ENCODE measurements at places on chromosomes 6 and 20.

GRCh38 chr6:169622618-169623017, 79.2 kb downstream of the WDR27 start:
- DNase-seq = no peak

- no peak for DNase-seq
Observed at GRCh38 chr20:58081846-58082245, 146.6 kb downstream of the ANKRD60 start.

GRCh38 chr6:14716499-14717146, 529.2 kb upstream of the JARID2 start:
- DNase-seq = no peak

DNA sequence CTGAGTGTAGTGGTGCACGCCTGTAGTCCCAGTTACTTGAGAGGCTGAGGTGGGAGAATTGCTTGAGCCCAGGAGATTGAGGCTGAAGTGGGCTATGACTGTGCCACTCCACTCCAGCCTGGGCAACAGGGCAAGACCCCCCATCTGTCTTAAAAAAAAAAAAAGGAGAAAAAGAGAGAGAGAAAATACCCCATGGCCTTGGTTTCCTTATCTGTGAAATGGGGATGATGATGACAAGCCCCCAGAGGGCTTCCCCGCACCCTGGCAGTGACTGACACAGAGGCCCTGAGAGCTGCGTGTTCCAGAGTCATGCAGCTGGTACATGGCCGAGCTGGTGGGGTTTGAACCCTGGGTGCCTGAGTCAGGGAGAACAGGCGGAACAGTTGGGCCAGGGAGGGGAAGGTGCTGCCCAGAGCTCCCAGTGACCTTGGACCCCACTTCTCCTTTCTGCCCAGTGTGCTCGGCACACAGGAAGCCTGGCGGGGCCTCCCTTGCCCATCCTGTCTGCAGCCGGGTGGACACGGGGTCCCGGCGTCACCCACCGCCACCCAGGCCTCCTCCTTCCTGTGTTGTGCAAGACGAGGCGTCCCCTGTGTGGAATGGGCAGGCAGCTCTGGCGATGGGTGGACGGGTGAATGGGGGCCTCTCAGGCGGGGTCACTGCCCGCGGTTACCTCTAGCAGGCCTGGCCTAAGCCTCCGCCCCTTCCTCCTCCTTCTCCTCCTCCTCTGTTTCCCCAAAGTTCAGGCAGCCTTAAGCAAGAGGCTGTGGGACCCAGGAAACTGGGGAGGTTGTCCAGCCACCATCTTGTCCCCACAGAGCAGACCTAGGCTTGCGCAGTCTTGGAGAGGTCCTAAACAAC, 84.2 kb downstream of the CEBPB start:
- DNase-seq = no peak

DNA sequence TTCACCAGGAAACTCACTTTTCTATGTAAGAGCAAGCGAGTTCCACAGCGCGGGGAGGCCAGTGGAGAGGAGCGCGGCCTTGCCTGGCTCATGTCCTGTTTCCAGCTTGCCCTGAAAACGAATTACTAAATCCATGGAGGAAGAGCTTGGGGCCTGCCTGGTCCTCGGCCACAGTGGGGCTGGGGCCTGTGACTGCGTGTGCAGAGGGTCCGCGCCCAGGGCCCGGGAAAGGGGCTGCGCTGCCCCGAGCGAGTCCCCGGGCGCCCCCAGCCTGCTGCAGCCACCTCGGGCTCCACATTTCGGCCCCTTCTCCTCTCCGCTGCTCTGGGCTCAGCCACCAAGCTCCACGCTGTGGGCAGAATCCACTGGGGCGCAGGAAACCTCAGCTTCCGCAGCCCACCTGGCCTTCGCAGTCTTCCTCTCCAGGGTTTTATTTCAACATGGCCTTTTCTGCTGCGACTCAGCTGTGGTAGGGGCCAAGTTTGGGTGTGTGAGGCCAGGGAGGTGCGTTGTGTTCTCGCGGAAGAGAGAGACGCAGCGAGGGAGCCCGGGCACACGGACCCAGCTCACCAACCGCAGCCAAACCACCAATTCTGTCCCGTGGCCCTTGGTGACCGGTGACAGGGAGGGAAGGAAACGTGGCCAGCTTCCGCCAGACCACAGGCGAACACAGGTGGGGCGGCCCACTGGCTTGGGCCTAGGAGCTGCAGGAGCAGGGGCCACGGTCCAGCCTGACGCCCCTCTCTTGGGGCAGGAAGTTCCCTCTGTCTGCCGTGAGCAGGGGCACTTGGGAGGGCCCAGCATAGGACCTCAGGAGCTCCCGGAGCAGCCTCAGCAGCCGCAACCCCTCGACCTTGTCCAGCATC, 211.4 kb downstream of the ERMARD start:
- no peak for DNase-seq

- DNase-seq = no peak
Observed at GRCh38 chr6:154343473-154344308, 12.9 kb downstream of the IPCEF1 start.

DNA sequence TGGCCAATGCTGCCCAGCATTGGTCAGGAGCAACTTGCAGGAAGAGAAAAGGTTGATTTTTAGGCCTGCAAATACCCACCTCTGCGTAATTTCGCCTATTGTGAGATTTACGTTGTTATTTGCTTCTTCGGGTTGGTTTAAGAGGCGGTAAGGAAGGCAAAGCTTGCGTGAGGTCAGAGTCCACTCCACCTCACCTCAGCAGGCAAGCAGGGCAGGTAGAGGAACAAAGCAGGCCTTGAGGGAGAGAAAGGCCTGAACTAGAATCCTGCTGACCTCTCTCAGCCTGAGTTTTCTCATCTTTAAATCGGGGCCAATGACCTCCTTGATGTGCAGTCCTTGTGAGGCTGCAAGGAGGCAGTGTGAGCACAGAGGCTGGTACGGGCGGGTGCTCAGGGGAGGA, 239.1 kb downstream of the CDC5L start:
- no peak for DNase-seq

GRCh38 chr6:11427723-11428245, 109.8 kb upstream of the TMEM170B start:
- DNase-seq = no peak

DNA sequence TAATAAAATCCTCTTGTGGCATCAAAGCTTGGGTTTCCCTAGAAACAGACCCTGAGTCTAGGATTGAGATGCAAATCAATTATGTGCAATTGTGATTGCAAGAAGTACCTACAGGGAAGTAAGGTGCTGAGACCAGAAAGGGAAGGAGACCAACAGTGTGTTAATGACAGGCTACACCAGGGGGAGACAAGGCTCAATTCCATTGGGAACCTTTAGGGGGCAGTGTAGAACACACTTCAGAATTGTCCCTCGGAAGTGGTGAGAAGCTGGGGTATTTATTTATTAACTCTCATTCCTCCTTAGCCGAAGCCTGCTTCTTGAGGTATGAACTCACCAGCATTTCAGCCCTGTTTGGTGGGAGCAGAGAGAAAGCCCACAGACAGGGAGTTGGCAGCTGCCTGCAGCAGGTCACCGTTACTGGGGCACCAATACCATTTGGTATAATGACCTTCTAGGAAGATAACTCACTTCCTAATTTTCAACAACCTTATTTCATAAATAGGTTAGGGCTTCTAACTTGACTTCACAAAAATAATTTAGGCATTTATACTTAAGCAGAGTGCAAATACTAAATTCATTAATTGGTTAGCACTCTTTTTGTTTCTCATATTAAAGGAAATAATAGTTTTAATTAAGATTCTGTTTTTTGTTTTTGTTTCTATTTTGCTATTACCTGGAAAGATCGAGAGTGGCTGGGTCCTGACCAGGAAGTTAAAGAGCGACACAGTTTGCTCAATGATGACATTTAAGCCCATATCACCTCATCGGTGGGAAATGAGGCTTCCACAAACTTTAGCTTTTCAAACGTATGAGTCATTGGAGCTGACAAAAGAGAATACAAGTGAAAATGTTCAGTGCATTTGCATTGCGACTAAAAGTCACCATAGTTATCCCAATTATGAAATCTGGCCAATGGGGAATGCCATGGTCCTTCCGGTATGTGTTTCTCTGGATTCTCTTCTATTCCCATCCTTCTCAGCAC, 94.8 kb downstream of the BTBD3 start:
- DNase-seq = no peak

DNA sequence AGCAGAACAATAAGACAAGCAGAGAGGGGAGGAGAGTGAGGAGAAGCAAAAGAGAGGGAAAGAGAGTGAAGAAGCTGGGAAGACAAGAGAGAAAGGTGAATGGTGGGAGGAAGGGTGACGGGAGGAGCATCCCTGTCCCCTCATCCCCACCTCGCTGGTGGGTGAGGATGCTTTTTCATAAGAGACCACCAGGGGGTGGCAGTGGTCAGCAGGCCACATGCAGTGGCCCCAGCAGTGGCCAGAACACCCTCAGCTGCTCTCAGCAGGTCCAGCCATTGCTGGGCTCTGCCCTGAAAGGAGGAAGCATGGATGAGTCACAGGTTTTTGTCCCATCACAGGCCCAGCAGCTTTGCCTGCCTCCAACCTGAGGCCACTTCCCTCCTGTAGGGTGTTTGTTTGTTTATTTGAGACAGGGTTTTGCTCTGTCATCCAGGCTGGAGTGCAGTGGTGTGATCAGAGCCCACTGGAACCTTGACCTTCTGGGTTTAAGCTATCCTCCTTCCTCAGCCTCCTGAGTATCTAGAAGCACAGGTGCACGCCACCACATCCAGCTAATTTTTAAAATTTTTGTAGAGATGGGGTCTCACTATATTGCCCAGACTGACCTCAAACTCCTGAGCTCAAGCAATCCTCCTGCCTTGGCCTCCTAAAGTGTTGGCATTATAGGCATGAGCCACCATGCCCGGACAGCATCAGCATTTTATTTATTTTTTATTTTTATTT, 24.0 kb downstream of the FGD2 start:
- no peak for DNase-seq

GRCh38 chr6:11714116-11714797, 64.3 kb downstream of the ADTRP start:
- DNase-seq = no peak

- no peak for DNase-seq
Observed at GRCh38 chr20:47453167-47453782, 48.4 kb upstream of the NCOA3 start.

DNA sequence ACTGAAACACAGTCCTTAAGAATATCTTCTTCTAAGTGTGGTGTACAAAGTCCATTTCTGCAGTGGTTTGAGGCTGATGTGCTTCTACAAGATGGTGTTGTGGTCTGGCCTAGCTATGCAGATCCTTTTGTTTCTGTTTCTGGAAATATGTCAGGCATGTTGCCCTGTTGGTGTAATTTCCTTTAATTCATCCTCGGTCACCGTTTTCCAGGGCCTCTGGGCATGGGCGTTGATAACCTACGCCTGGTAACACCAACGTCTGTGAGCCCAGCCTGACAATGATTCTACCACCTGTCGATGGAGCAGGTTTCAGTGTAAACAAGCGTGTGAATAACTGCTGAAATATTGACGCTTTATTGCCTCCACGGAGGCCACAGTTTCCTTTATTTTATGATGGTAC, 33.3 kb upstream of the AFDN start:
- DNase-seq = no peak

DNA sequence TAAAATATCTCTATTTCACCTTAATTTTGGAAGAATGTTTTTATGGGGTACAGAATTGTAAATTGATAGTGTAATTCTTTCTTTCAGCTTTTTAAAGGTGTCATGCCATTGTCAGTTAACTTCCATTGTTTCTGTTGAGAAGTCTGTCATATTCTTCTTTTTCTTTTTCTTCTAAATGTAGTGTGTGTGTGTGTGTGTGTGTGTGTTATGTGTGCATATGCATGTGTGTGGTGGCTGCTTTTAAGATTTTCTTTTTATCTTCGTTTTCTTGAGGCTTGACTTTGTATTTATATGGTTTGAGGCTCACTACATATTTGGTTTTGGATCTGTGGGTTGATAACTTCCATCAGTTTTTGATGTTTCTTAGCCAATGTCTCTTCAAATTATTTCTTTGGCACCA, 176.5 kb downstream of the OGFRL1 start:
- DNase-seq = no peak

GRCh38 chr6:32182555-32182981, 1.5 kb downstream of the AGER start:
- DNase-seq = no peak

DNA sequence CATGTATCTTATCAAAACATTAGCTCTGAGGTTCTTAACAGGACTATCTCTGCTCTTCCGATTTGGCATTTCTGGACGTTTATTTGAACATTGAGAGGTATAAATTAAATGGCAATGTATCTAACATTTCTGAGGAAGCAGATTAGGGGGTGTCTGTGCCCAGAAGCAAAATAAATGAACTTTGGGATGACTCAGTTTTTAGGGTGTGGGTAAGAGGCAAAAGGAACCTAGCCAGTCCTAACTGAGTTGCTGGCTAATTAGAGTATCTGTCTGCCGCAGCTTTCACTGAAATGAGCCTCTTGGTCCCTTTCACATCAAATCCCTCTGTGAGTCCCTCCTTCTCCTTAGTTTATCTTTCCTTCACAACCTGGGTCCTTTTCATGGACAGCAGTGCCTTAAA, 1.1 kb downstream of the RNF144B start:
- no peak for DNase-seq

DNA sequence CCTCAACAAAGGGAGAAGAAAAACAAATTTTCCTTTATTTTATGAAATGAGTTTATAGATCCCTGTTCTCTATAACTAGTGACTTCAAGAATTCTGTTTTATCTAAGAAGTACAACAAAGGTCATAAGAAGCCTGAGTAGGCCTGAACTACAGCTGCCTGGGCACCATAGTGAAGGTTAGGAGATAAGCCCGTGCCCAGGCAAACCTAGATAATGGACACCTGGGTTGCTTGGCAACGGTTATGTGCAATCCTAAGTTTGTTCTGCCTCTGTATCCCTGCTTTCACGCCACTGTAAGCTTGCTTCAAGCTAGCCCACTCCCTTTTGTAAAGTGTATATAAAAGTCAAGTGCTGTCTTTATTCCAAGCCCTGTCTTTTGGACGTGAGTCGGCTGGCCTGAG, 23.2 kb downstream of the SCGN start:
- no peak for DNase-seq

GRCh38 chr6:37210313-37210968, 40.5 kb downstream of the PIM1 start:
- DNase-seq = peak; percentile 78

GRCh38 chr6:124393536-124393935, 568.7 kb upstream of the RNF217 start:
- DNase-seq = no peak

DNA sequence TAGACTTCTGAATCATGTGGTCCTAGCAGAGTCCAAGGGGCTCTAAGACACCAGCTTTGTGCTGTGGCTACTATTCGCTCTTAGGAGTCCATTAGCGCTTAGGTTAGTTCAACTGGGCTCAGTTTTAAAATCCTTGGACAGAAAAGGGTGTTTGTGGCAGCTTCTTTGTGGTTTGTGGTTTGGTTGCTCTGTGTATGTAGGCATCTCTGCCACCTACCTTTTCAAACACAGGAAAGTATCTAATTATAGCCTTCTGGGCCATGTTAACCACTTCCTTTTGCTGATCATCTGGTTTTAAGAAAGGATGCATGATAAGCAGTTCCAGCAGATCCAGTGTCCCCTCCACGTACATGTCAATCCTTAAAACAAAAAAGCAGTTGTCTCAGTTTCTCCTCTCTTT, 10.8 kb downstream of the GSTA4 start:
- no peak for DNase-seq

DNA sequence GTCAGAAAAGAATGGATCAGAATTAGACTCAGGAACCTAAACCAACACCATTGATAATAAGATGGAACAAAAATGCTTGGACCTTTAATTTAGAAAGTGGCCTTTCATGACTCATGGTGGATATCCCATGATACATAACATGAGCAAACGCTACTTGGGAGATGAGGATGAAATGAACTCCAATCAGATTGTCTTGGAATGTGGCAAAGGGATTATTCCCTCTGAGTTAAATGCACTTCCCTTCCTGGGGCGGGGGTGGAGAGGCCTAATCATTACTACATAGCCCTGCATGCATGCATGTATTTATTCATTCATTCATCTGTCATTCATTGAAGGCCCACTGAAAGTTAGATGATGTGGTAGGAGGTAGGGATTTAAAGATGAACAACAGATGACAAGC, 174.0 kb downstream of the AIG1 start:
- DNase-seq = no peak
